Activated CD4-positive, alpha-beta T cell treated with anti-CD3 and anti-CD28 coated beads, Interleukin-2, amount 50 U/mL, for 48 hours (primary cell): ENCODE measurements at places on chromosomes 7 and 10.
A peak's percentile ranks its signal among the peaks of the same experiment; 100 is the strongest.

DNA sequence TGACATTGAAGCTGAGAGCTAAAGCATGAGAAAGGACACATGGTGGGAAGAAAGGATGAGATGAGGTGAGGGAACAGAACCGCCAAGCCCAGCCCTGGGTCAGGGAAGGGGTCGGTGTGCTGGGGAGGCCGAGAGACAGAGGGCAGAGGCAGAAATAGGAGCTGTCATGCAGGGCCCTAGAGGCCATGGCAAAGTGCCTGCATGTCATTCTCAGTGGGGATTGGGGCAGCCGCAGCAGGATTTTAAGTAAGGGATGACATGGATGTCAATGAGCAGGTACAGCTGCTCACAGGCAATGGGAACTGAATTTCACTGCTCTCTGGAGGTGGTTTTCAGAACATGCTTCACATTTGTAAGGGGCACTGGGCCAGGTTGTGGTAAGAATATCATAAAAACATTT is 227.4 kb downstream of the RAB11FIP2 start:
- no peak for DNase-seq

DNA sequence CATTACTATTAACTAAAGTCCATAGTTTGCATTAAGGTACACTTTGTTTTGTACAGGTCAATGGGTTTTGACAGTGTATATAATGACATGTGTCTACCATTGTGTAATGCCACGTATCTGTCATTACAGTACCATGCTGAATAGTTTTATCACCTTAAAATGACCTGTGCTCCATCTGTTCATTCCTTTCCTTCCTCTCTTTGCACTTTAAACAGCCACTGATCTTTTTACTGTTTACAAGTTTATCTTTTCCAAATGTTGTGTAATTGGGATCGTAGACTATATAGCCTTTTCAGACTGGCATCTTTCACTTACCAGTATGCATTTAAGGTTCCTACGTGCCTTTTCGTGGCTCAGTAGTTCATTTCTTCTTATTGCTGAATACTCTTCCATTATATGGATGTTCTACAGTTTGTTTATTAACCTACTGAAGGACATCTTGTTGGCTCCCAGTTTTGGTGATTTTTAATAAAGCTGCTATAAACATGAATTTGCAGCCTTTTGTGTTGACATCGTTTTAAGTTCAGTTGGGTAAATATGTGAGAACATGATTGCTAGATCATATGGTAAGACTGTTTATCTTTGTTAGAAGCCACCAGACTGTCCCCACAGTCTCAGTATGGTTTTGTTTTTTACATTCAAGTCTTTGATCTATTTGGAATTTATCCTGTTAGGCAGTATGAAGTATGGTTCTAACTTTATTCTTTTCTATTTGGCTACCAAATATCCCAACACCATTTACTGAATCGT is 24.7 kb downstream of the STAM start:
- no peak for DNase-seq

- DNase-seq: no peak
These were observed 436.8 kb upstream of the FOXK1 start for GRCh38 chr7:4245135-4245865.

DNA sequence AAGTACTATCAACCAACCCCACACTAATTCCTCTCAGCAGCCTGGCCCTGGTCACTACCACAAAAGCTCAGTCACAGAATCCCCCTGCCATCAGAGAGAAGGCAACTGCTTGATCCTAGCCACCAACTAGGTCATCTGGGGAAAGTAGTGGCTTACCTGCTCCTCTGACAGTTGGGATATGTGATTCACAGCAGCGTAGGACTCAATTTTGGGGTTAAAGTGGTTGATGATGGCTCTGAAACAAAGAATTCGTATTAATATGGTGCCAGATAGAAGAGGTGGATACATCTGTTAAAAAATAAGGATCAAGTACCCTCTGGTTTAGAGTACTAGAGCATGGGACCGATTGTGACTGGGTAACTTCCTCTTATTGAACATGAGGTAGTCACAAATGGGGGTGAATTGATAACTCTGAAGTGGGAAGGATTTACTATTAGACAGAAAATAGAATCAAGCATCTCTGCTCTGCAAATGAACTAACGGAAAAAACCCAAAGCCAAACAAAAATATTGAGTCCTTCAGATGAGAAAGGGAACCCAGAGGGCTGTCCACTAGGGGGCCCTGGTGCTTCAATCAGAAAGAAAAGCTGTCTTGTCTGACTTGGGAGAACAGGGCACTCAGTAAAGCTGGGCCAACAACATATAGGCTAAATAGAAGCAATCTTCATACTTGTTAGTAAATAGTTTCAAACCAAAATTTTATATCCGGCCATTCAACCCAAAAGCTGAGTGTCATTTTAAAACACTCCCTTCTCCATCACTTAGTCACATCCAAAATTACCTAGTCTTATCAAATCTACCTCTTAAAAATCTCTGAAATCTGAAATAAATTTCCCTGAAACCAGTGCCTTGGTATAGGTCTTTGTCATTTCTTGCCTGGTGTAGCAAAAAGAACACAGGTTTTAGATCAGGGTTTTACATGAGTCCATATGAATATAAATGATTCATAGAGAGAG is 45.9 kb upstream of the KCNIP2 start:
- peak; percentile 85 for DNase-seq

DNA sequence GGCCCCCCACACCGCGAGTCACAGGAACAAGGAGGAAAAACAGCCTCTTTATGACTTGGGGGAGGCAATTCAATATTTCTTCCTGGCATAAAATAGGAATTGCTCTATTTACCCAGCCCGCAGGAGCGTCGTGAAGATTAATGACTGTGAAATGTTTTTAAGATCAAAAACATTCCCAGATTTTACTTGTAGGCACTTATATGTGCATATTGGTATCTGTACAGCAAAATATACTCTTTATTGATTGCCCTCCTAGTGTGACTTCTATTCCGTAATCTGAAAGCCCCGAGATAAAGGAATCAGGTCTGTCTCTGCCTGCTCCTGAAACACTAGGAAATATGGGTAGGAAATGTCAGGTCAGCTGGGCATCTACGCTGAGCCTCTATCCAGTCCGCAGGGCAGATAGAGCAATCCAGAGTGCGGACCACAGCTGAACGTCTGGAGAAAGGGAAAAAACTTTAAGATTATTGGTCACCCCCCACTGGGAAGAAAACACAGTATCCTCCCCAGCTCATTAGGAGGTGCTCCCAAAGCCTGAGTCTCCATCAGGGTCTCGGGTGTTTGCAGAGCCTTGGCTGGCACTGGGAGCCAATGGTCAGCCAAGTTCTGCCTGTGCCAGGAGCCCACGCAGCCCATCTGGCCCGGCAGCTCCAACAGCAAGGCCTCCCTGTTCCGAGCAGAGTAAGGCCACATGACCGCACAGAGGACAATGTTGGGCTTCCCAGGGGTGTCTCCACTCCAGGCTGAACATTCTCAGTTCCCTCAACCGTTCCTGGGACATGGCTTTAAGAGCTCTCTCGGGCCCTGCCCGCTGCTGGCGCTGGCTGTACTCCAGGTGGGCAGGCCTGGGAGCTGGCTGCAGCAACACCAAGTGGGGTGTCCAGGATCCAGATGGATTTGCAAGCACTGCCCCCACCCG is 7.7 kb downstream of the CTBP2 start:
- no peak for DNase-seq

DNA sequence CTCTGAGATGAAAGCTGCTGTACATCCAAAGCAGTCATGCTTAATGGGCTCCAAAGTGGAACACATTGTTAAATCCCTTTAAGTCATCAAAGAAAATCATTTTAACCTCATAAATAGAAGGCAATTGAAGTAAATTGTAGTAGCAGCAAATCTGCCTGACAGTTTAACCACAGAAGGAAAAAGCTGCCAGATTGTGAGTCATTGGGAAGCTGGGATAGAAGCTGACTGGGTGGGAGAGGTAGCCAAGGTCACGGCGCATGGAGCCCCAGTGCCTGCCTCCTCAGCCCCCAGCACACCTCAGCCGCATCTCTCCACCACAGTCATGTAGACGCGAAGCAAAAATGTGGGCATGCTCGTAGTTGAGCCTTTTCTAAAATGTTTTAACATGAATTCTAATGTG is 44.0 kb downstream of the TARP start:
- no peak for DNase-seq

- no peak for DNase-seq
These were observed 24.5 kb downstream of the RPA3 start for GRCh38 chr7:7693881-7694280.

DNA sequence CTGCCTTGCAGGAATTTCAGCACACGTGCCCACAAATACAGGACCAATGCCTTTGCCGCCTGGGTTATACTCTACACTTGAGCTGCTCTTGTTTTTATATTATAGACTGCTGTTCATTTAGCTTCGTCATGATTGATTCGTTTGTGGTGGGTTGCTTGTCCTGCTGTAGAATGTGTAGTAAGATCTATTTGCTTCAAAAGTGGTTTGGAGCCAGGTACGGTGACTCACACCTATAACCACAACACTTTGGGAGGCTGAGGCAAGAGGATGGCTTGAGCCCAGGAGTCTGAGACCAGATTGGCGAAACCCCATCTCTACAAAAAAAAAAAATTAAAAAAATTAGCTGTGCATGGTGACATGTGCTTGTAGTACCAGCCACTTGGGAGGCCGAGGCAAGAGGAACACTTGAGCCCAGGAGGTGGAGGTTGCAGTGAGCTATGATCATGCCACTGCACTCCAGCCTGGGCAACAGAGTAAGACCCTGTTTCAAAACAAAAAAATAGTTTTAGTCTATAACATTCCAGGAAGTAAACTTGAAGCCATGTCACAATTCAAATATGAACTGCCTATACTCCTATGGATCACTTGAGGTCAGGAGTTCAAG is 9.0 kb upstream of the RHBDD2 start:
- no peak for DNase-seq

DNA sequence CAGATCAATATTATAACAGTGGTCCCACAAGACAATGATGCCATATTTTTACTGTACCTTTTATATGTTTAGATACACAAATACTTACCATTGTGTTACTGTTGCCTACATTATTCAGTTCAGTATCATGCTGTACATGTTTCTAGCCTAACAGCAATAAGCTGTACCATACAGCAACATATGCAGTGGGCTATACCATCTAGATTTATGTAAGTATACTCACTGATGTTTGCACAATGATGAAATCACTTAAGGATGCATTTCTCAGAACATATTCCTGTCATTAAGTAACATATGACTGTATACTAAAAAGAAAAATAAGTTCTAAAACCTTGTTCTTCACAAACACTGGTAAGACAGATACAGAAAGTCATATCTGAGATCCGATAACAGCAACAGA is 468.6 kb upstream of the SEMA3A start:
- no peak for DNase-seq

GRCh38 chr10:65042496-65042895 is 1521.3 kb downstream of the REEP3 start:
- DNase-seq: no peak

- no peak for DNase-seq
These were observed 414.2 kb upstream of the SEMA3C start for GRCh38 chr7:81333004-81333403.

- DNase-seq: peak; percentile 91
These were observed 6.5 kb downstream of the ARPC1B start for GRCh38 chr7:99380823-99381663.

- DNase-seq: no peak
These were observed 65.2 kb downstream of the PTPRE start for GRCh38 chr10:127971963-127972615.

DNA sequence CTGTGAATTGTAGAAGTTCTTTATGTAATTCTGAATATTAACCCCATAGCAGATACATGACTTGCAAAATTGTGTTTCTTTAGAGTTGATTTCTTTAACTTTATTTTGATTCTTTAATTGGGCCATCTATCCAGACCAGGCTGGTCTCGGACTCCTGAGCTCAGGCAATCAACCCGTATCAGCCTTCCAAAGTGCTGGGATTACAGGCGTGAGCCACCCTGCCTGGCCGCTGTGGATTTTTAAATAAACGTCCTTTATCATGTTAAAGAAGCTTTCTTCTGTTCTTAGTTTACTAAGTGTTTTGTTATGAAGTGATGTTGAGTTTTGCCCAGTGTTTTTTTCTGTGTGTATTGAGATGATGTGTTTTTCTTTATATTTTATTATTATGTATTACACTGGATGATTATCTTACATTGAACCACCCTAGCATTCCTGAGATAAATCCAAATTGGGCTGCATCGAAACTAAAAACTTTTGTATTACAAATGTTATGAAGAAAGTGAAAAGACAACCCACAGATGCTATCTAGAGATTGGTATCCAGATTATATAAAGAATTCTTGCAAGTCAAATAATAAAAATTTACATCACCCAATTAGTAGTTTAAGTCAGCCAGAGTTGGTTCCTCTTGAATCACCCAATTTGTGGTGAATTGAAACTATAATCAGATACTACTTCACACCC is 118.1 kb downstream of the TPST1 start:
- no peak for DNase-seq

GRCh38 chr7:68971634-68972340 is 626.5 kb upstream of the AUTS2 start:
- DNase-seq: no peak

DNA sequence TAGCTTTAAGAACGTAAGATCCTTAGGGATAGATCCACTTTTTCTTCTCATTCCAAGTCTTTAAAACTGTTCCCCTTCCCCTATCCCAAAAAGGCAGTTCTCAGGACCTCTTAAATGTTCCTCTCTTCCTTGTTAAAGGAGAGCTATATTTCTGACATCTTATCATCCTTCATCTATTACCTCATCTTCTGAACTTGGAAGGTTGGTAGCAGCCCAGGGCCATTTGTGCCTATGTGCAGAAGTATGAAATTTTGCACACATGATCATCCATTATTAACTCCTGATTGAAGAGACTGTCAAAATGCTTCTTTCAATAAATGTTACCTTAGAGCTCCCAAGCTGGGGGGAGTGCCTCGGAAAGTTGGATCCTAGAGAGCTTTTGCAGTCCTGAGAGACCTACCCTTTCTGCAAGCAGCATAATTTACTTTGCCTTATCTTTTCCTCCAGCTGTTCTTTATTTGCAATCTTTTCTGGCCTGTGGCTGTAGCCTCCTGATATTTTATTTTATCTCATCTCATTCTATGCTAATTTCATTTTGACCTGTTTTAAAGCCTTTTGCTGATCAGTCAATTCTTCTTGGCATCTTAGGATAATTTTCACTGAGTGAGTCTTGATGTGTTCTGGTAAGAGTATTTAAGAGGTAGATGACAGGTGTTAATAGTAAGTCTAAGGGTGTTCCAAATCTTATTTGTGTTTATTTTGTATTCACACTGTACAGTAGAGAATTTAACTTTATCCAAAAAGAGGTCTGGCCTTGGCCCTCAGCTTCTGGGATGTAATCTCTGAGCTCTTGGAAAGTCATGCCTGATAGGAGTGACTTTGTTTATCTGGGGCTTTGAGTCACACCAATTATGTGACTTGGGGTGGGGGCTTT is 135.0 kb upstream of the PDLIM1 start:
- DNase-seq: no peak
